ENCODE measurements at places on chromosomes 6 and 20. TPM values are rescaled to one million over a fixed set of nuclear protein-coding genes. Genes with fewer than 3 reads are reported as not detected.

The MLN gene
- polyA plus RNA-seq = not detected

The TPD52L2 gene
- 107 TPM for polyA plus RNA-seq

The RCAN2 gene
- polyA plus RNA-seq = 2.1 TPM

The RIPPLY2 gene
- 0.09 TPM for polyA plus RNA-seq

The LIN28B gene
- polyA plus RNA-seq = not detected

The ACSS1 gene
- 8.8 TPM for polyA plus RNA-seq

The SPATS1 gene
- polyA plus RNA-seq = not detected

The LY6G6C gene
- polyA plus RNA-seq = 17.2 TPM

The GUCA1A gene
- polyA plus RNA-seq = not detected

The CFAP206 gene
- 0.04 TPM for polyA plus RNA-seq

The GPR63 gene
- polyA plus RNA-seq = 0.18 TPM

The LTA gene
- polyA plus RNA-seq = 0.10 TPM

The HTR1E gene
- not detected for polyA plus RNA-seq

The RBPJL gene
- polyA plus RNA-seq = 0.04 TPM

The FAM217A gene
- not detected for polyA plus RNA-seq

The C4A gene
- 6.9 TPM for polyA plus RNA-seq

The PNPLA1 gene
- polyA plus RNA-seq = 0.02 TPM

The FYN gene
- polyA plus RNA-seq = 8.4 TPM

The C20orf144 gene
- 0.02 TPM for polyA plus RNA-seq

The GTSF1L gene
- polyA plus RNA-seq = not detected
